Stimulated activated CD8-positive, alpha-beta memory T cell treated with anti-CD3 and anti-CD28 coated beads, Interleukin-7, amount 100 ng/mL, for 1 hour (primary cell): ENCODE measurements at places on chromosomes 3 and 15.

- DNase-seq = no peak
Observed at GRCh38 chr15:70792171-70792573, 28.8 kb upstream of the UACA start.

DNA sequence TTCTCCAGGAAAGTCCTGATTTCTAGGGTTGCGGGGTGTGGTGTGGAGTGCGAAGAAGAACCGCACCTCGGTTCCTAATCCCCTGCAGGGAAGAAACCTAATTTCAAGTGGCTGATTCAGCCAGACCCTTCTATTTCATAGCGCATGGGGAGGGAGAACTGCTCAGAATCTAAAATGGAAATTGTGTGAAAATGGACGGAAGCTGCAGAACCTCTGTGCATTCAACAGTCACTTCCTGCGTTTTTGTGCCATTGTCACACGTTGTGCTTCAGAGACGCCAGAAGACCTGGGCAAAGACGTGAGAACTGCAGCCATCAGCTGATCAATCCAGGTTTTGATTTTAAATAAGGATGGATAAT lies 1.2 kb downstream of the SIDT1 start:
- no peak for DNase-seq

GRCh38 chr3:132404276-132404675 lies 13.0 kb upstream of the DNAJC13 start:
- DNase-seq = no peak

GRCh38 chr15:78077053-78077870 lies at the start of gene TBC1D2B:
Gene TBC1D2B (minus strand): TSS chr15:78077711. CDS start chr15:78077652, 59 bp downstream.
- peak; percentile 48 for DNase-seq

GRCh38 chr3:40191850-40192448 lies 117.6 kb upstream of the EIF1B start:
- no peak for DNase-seq

DNA sequence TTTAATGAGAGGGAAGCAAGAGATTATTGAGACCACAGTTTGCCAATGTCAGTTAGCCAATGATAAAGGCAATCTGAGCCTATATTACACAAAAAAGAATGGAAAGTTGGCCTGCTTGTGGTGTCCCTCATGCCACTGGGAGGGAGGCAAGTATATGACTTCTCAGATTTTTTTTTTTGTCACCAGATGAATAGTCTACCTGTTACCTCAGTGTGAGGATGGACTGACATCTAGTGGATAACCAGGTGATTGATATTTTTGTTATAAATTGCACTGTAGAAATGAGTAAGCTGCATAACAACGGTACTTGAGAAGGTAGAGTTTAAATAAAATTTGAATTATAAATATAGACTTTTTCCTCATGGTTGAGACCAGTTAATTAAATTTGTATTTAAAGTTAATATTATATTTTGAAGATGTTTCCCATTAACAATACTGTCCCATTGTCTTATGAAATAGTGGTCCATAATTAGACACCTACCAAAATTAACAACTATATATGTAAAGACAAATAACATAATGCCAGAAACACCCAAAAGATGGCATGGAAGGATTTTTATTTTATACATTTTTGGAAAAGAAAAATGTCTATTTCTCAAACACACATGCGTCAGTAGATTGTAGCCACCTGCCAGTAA lies 237.8 kb upstream of the GADL1 start:
- no peak for DNase-seq

- DNase-seq = no peak
Observed at GRCh38 chr15:50315814-50316630, 39.0 kb downstream of the GABPB1 start.

DNA sequence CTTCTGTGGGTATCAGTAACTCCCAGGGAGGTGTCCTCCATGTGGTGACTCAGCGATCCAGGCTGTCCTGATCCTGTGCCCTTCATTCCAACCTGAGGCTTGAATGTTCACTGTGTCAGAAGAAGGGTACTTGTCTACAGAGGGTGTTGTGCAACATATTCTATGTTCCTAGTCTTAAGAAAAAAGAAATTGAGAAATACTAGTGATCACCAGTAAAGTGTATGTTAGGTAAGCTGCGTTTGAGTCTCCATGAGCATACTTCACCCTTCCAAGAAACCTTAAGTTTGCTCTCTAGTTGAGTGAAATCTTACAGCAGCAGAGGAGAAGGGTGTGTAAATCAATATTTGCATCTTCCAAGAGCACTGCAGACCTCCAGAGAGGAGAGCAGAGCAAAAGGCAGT lies 122.2 kb upstream of the SLC24A5 start:
- no peak for DNase-seq

GRCh38 chr15:74830868-74831267 lies 4.4 kb downstream of the CPLX3 start:
- no peak for DNase-seq

DNA sequence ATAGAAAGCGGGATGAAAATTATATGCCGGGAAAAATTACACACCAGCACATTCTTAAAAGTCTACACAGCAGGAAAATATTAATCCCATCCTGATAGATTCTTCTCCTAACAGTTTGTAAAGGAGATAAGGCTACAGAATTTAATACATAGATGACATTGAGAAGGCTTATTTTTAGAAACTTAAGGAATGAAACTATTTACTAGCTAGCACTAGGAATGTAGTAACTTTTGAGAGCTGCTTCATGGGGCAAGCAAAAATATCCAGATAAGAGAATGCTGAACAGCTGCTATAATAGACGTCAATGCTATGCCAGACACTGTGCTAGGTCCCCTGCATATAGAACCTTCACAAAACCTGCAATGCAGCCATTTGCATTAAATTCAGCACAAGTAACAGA lies 912.7 kb upstream of the NR2F2 start:
- DNase-seq = no peak

DNA sequence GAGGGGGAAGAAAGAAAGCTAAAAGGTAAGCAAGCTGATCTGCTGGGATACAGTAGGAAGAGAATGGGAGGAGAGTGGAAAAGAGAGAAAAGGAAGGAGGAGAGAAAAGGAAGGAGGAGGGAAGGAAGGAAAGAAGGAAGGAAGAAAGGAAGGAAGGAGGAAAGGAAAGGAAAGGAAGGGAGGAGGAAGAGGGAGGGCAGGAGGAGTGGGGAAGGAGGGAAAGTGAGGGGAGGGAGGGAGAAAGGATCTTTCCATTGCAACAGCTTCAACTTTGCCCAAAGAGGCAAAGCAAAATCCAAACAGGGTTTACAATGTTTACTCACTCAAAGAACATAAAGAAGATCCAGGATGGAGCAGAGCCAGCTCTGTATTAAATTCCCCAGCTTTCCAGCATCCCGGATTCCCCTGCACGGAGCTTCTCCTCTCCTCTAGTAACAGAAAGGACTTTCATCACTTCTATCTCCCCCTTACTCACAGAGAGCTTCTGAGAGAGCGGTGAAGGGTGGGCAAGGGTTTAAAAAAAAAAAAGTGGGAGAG lies 494.2 kb upstream of the PROK2 start:
- DNase-seq = no peak

DNA sequence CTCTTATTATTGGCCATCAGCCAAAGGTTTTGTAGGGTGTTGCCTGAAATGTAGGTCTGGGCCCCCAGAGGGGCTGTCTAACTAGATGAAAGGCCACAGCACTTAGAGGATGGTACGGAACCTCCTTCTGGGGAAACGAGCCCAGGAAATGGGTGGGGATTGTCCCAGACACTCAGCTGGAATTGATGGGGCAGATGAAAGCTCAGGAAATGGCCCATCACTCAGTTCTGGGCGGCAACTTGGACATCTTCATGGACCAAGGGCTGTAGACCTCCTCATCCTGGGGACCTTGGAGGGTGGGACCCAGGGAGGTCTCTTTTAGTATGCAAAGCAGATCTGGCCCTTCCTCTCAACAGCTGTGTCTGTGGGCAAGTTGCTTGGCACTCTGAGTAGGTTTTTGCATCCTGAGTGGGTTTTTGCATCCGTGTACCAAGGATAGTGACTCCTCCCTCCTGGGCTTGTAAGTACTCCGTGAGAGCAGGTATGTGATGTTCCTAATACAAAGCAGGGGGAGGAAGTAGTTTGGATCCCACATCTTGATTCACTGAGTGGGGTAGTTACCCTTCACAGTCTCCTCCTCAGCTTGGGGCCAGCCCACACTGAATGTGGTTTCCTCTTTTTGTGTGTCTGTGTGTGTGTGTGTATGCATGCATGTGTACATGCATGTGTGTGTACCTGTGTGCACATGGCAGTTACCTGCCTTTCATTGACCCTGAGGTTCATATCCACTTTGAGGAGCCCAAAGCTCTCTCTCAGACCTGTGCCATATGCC lies 292.0 kb downstream of the RPLP1 start:
- no peak for DNase-seq

GRCh38 chr3:112334691-112335433 lies 1.9 kb downstream of the CD200 start:
- no peak for DNase-seq

DNA sequence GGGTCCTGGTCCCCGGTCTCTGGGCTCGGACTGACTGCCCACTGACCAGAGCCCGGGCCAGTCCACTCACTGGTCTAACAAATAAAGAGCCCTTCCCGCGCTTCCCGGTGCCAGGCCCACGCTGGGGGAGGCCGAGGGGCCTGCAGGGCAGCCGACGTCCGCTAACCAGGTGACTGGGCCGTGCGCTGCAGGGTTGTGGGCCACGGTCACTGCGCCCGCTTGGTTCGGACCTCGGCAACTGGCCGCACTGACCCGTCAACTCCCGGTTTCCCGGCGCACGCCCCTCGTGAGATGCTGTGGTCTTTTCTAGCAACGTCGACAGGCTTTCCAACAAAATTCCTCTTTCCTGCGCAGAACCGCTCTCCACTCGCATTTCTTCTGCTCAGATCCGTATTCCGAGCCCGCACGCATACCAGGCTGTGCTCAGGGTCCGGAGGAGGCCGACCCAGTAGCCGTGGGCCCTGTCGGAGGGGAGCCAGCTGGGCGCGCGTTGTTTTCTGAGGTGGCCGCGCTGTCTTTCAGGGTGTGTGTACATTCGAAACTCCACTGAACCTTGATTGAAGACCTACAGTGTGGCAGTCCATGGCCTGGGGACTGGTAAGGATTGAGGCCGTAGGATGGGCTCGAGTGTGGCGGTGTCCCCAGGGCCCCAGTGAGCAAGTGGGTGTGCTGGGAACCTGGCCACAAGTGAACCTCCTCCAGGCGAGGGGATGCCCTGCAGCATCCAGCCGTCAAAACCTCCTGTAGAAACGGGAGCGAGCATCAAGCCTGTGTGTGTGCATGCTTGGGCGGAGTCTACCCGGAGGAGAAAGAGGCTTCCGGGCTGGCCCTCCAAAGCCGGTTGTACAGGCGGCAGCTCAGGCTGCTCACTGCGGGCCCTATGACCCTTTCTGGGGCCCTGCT lies 875 bp upstream of the NT5DC2 start:
- DNase-seq = no peak

DNA sequence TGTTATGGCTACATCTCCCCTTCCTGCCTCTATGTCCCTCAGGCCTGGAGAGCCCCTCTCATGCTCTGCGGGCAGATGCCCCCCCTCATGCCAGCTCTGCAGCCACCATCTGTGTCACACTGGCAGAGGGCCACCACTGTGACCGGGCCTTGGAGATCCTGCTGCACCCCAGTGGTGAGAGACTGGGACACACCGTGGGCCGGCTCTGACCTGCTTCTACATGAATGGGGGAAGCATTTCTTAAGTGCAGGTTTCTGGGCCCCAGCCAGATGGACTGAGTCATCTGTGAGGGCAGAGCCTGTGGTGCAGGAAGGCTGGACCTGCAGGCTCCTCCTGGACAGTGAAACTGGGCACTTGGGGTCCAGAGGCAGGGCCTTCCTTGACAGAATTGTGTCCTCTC lies 4.8 kb downstream of the VWA5B2 start:
- no peak for DNase-seq

GRCh38 chr3:183809270-183809669 lies 16.1 kb downstream of the MAP6D1 start:
- DNase-seq = no peak

GRCh38 chr3:169774186-169774585 lies 990 bp downstream of the MYNN start:
- no peak for DNase-seq

GRCh38 chr15:56327721-56328502 lies 37.3 kb upstream of the TEX9 start:
- DNase-seq = no peak

- no peak for DNase-seq
Observed at GRCh38 chr3:149118724-149119123, 10.7 kb upstream of the HPS3 start.

DNA sequence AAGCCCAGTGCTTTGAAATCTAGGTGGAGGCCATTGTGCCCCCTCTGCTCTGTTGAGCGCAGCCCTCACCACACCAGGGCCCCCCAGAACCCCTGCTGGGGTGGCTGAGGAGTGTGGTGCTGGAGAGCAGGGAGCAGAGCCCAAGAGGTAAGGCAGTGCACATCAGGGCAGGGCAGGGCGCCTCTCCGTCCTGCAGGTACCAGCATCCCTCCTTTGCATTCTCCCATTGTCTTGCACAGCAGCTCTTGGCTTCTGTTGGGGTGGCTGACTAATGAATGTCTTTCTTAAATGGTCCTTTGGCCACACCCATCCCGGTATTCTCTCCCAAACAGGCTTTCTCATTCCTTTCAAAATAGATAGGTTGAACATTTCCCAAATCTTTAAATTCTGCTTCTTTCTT lies 41.4 kb upstream of the GABRG3 start:
- DNase-seq = no peak

- no peak for DNase-seq
Observed at GRCh38 chr3:61425356-61425755, 136.0 kb upstream of the PTPRG start.
